ENCODE measurements at places on chromosomes 1 and 21.

- DNase-seq, result no peak
These were observed 94.2 kb downstream of the DTL start for GRCh38 chr1:212129781-212130180.

GRCh38 chr1:182629499-182630096 lies 25.4 kb upstream of the RGS16 start:
- no peak for DNase-seq

DNA sequence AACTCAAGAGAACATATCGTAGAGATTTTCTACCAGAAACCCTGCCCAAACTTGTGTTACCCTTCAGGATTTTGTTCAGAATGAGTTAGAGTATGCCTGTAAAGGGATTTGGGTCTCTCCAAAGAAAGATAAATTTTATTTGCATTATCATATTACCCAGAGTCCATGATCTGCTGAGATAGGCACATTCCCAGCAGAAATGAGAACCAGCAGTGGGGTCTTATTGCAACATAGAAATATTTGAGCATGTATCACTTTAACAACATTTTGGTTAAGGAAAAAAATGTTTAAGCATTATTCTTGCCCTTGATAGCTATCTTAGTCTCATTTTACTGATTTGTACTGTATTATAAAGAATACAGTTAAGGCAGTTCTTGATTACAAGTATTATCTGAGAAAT lies 10.6 kb downstream of the VCAM1 start:
- DNase-seq, result no peak

DNA sequence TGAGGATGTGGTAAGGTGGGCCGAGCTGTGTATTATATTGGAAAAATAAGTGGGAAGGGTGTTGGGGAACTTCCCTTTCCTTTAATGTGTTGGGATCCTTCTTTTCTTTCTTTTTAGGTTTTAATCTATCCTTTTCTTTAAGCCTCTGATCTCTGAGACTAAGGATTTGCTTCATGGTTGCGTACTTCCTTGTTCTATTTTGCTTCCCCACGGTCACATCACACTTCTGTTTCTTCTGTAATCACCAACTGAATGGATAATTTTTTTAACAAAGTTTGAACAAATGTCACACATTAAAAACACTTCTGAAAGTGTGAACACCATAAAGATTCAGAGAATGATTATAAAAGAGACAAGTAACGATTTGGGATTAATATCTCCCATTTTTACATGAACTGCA lies 17.4 kb downstream of the DMRTA2 start:
- DNase-seq, result no peak

- no peak for DNase-seq
These were observed 59.5 kb downstream of the KCNK1 start for GRCh38 chr1:233673261-233673946.

GRCh38 chr1:39795651-39796050 lies 7.0 kb upstream of the BMP8B start:
- no peak for DNase-seq

DNA sequence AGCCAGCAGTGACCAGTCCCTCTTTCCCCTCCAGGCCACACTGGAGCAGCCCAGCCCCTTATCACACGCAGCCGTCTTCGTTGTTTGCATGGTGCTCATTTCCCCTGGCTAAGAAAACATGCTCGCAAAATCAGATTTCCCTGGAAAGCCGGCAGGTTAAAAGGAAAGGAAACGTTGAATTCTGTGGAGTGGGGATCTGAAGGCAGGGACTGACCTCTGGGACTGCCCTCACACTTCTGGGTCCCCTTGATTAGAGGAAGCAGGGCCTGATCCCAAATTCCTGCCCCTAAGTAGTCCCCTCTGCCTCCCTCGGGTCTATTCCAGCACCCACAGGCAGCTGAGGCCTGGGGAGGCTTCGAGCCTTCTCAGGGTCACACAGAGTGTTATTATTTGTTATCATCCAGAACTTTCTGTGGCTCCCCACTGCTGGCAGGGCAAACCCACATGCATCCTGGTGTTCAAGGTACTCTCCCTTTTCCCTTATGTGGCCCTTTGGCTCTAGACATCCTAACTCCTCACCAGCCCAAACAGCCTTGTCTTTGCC lies 125.2 kb upstream of the ZBTB40 start:
- DNase-seq, result no peak
